ENCODE measurements at places on chromosomes 6 and 20. TPM values are rescaled to one million over a fixed set of nuclear protein-coding genes. Genes with fewer than 3 reads are reported as not detected.
A peak's percentile ranks its signal among the peaks of the same experiment; 100 is the strongest.

DNA sequence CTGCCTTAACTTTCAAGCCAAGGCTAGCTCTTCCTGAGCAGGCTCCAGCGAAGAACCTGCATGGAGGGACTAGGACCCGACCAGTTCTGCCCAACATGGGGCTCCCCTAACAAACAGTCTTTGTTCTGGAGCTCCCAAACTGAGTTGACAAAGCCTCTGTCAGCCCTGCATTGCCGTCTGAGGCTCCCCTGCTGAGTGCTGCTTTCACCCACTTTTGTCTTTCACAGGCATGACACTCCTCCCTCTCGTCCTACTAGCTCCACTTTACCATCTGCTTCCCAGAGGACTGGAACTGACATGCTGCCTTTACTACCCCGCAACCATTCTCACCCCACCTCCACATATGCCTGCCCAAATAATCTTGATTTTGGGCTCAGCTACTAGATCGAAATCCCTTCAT, 45.1 kb upstream of the B4GALT5 start:
- no peak overlapping the region for H3K27ac ChIP-seq
- H3K4me1 ChIP-seq = no peaks in the 10 kb centered on the region
- H3K4me3 ChIP-seq = no peak overlapping the region
- H3K36me3 ChIP-seq = peaks cover 2% of the 10 kb centered on the region
- no peak for DNase-seq

- no peak overlapping the region for H3K4me3 ChIP-seq
- peaks cover 6% of the 10 kb centered on the region for H3K4me1 ChIP-seq
- no peak overlapping the region for H3K27ac ChIP-seq
- H3K36me3 ChIP-seq = peaks cover 11% of the 10 kb centered on the region
- no peaks in the 10 kb centered on the region for H3K27me3 ChIP-seq
Measured at GRCh38 chr6:148557796-148558321, 189.0 kb upstream of the UST start.

- H3K27me3 ChIP-seq = no peaks in the 10 kb centered on the region
- peaks cover 92% of the 10 kb centered on the region for H3K4me1 ChIP-seq
- H3K36me3 ChIP-seq = no peaks in the 10 kb centered on the region
- DNase-seq = no peak
- H3K27ac ChIP-seq = peak overlapping the region; percentile 94
Measured at GRCh38 chr6:108588586-108588985, 27.9 kb downstream of the FOXO3 start.

DNA sequence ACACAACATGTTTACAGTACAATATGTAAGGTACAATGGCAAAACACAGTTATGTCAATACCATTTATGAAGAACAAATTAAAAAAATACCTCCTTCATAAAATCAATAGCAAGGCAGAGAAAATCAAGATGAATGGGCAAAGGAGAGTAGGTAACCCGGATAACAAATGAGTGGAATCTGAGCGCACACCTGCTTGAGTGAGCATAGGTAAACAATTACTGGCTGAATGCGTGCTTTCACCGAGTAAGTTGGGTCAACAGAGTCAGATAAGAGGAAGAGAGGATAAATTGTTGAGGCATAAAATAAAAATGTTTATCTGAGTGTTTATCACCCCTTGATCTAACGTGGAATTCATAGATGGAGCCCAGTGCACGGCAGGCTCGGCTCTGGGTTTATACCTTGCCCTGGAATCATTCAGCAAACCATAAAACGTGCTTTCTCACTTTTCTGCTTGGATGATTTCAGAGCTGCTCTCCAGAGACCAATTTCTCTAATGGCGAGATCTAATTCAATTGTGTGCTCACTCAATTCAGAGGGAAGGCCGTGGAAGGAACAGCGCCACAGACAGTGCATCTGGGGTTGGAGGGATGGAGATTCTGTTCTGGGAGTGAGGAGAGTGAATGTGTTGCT, 224.8 kb upstream of the MAP3K7 start:
- H3K4me1 ChIP-seq = no peaks in the 10 kb centered on the region
- peaks cover 4% of the 10 kb centered on the region for H3K27me3 ChIP-seq
- DNase-seq = no peak
- no peaks in the 10 kb centered on the region for H3K36me3 ChIP-seq
- H3K4me3 ChIP-seq = no peak overlapping the region

OR2W1 gene
- total RNA-seq = not detected

- DNase-seq = no peak
- H3K4me1 ChIP-seq = no peaks in the 10 kb centered on the region
- H3K27ac ChIP-seq = no peak overlapping the region
- H3K4me3 ChIP-seq = no peak overlapping the region
Measured at GRCh38 chr20:4260102-4260501, 244.7 kb upstream of the RNF24 start.

FLRT3 gene
- 1.5 TPM for total RNA-seq

GRCh38 chr6:118391086-118391485, 157.0 kb upstream of the PLN start:
- DNase-seq = no peak
- H3K4me3 ChIP-seq = no peak overlapping the region
- H3K4me1 ChIP-seq = peaks cover 31% of the 10 kb centered on the region
- peaks cover 1% of the 10 kb centered on the region for H3K27me3 ChIP-seq

- peak overlapping the region; percentile 69 for H3K27ac ChIP-seq
- H3K4me1 ChIP-seq = peaks cover 10% of the 10 kb centered on the region
Measured at GRCh38 chr20:4108495-4109306, 93.3 kb upstream of the RNF24 start.

GRCh38 chr6:36743538-36744303, 46.1 kb downstream of the RAB44 start:
- H3K27ac ChIP-seq = no peak overlapping the region
- no peaks in the 10 kb centered on the region for H3K4me1 ChIP-seq
- DNase-seq = no peak
- peaks cover 9% of the 10 kb centered on the region for H3K27me3 ChIP-seq
- peaks cover 2% of the 10 kb centered on the region for H3K36me3 ChIP-seq

GRCh38 chr20:1393507-1393882, 641 bp upstream of the FKBP1A start:
- peak overlapping the region; percentile 91 for H3K4me3 ChIP-seq
- peak overlapping the region; percentile 90 for H3K27ac ChIP-seq
- H3K4me1 ChIP-seq = peaks cover 45% of the 10 kb centered on the region
- no peaks in the 10 kb centered on the region for H3K36me3 ChIP-seq

E2F1 gene
- total RNA-seq = 7.5 TPM

- peaks cover 7% of the 10 kb centered on the region for H3K27me3 ChIP-seq
- H3K27ac ChIP-seq = no peak overlapping the region
- peaks cover 2% of the 10 kb centered on the region for H3K36me3 ChIP-seq
- no peak for DNase-seq
Measured at GRCh38 chr6:44020664-44021425, 106.4 kb downstream of the MRPL14 start.

PNLDC1 gene
- not detected for total RNA-seq

- DNase-seq = no peak
- peak overlapping the region; percentile 28 for H3K27ac ChIP-seq
- no peak overlapping the region for H3K4me3 ChIP-seq
- peaks cover 8% of the 10 kb centered on the region for H3K36me3 ChIP-seq
- H3K4me1 ChIP-seq = peaks cover 13% of the 10 kb centered on the region
Measured at GRCh38 chr6:159680104-159680503, 12.9 kb downstream of the SOD2 start.

DNA sequence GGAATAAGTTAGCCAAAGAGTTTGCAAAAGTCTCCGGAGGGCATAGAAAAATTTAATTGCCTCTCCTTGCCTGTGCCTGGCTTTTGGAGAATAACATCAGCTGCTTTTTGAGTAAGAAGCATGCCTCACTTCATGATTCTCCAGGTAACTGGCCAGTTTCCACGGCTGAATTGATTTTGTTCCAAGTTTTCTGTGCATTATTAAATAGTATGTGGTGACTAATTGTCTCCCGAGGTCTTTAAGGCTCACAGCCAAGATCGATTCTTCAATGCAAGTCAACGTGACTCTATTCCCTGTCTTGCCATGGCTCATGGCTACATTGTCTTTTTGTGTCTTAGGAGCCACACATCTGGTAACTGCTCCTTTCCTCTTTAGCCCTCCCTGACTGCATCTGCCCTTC, 54.2 kb downstream of the CNR1 start:
- DNase-seq = no peak
- H3K27ac ChIP-seq = no peak overlapping the region
- H3K4me3 ChIP-seq = no peak overlapping the region
- no peaks in the 10 kb centered on the region for H3K36me3 ChIP-seq

GRCh38 chr20:12786276-12786675, 222.5 kb upstream of the SPTLC3 start:
- no peaks in the 10 kb centered on the region for H3K27me3 ChIP-seq

DNA sequence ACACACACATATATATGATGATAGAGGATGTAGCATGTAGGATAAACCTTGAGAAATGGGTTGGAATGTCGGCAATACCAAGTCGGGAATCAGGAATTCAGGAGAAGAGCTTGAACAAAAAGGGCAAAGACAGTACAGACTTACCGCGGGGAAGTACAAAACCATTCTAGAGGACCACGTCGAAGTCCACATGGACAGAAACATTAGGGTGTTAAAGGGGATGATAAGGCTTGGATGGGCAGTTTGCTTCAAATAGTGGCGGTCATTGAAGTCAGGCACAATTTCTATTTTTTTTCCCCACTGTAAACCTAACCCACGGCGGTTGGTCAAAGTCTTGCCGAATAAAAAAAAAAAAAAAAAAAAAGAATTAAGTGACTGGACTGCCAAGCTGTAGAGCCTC, 766 bp upstream of the NUS1 start:
- DNase-seq = no peak
- H3K27ac ChIP-seq = no peak overlapping the region
- H3K4me1 ChIP-seq = peaks cover 42% of the 10 kb centered on the region
- H3K36me3 ChIP-seq = peaks cover 2% of the 10 kb centered on the region
- H3K4me3 ChIP-seq = peak overlapping the region; percentile 85

DNA sequence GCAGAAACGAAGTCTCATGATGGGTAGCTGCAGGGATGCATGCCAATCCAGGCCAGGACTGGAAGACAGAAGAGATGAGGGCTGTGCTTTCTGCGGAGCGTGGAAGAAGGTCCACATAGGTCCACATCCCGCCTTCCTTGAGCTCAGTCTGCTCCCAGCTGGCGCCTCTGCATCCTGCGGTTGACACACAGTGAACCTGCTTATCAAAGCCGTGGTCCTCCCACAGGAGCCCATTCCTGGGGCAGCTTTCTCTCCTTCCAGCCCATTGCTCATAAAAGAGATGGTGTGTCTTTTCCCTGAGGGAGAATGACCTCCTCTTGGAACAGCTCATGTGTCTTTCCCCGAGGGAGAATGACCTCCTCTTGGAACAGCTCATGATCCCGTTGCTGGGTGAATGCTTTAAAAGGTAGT, 225.4 kb downstream of the CDH4 start:
- H3K4me1 ChIP-seq = no peaks in the 10 kb centered on the region
- peaks cover 20% of the 10 kb centered on the region for H3K27me3 ChIP-seq
- no peaks in the 10 kb centered on the region for H3K36me3 ChIP-seq
- no peak for DNase-seq
- no peak overlapping the region for H3K4me3 ChIP-seq

DNA sequence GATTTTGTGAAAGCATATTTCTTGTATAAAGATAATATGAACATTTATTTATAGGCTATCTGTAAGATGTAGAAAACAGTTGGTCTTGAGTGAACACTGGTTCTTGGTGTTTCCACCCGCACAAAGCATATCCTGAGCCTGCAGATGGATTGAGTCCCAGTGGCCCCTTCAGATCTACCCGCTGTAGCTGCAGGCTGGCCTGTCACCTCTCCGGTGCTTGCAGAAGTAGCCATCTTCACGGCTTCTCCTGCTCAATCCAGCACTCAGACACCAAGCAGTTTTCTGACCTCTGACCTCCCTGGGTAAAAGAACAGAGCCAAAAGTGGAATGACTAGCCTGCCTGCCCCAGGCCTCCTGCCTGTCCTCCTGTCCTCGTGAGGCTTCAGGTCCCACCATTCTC, 22.7 kb downstream of the LYRM2 start:
- H3K4me3 ChIP-seq = no peak overlapping the region
- no peak for DNase-seq
- peaks cover 11% of the 10 kb centered on the region for H3K4me1 ChIP-seq
- H3K27ac ChIP-seq = no peak overlapping the region
- peaks cover 17% of the 10 kb centered on the region for H3K36me3 ChIP-seq

- peaks cover 4% of the 10 kb centered on the region for H3K27me3 ChIP-seq
- no peak for DNase-seq
- H3K4me1 ChIP-seq = no peaks in the 10 kb centered on the region
- H3K27ac ChIP-seq = no peak overlapping the region
- H3K36me3 ChIP-seq = no peaks in the 10 kb centered on the region
Measured at GRCh38 chr6:89272596-89272995, 42.5 kb downstream of the GABRR2 start.

DNA sequence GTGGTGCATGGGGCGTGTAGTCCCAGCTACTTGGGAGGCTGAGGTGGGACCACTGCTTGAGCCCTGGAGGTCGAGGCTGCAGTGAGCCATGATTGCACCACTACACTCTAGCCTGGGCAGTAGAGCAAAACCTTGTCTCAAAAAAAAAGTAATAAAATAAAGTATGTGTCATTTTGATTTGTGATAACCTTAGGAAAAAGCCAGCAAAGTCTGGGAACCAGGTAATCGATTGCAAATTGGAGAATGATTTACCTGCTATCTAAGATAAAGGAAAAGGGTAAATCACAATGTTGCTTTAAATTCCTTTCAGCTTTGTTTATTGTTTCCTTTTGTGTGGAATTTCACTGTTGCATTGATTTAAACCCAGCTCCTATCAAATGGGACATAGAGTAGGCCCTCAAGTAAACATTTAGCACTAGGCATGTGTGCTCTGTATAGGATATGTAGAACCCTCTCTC, 59.0 kb downstream of the SGK1 start:
- H3K27ac ChIP-seq = no peak overlapping the region
- H3K4me1 ChIP-seq = peaks cover 13% of the 10 kb centered on the region
- H3K36me3 ChIP-seq = no peaks in the 10 kb centered on the region
- no peak overlapping the region for H3K4me3 ChIP-seq

- H3K4me1 ChIP-seq = peaks cover 26% of the 10 kb centered on the region
- no peak overlapping the region for H3K4me3 ChIP-seq
- DNase-seq = no peak
- H3K27ac ChIP-seq = peak overlapping the region; percentile 60
- H3K36me3 ChIP-seq = peaks cover 11% of the 10 kb centered on the region
Measured at GRCh38 chr6:158572653-158573541, 13.0 kb downstream of the TMEM181 start.

DNA sequence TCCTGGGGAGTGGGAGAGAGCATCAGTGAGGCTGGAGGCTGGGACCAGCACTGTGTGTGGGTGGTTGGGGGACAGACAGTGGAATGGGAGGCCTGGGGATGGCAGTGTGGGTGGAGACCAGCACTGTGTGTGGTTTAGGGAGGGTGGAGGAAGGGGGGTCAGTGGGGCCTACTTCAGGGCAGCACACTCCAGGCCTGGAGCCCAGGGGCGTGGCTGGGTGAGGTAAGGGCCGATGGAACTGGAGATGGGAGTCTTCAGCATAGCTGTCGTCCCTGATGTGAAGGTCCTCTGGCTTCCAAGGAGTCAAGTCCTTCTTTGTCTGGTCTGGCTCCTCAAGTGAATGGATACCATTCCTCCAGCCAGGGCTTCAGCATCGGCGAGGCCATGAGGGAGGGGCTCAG, 18.6 kb downstream of the KCNK17 start:
- no peaks in the 10 kb centered on the region for H3K36me3 ChIP-seq
- H3K27me3 ChIP-seq = peaks cover 29% of the 10 kb centered on the region
- H3K27ac ChIP-seq = no peak overlapping the region
- no peak overlapping the region for H3K4me3 ChIP-seq
- no peak for DNase-seq
- peaks cover 4% of the 10 kb centered on the region for H3K4me1 ChIP-seq

CENPW gene
- total RNA-seq = 12.1 TPM

- H3K4me3 ChIP-seq = no peak overlapping the region
- DNase-seq = no peak
- no peaks in the 10 kb centered on the region for H3K4me1 ChIP-seq
- H3K27ac ChIP-seq = no peak overlapping the region
Measured at GRCh38 chr6:153668758-153669157, 370.3 kb upstream of the OPRM1 start.

GRCh38 chr6:161829291-161829729, 555.4 kb upstream of the AGPAT4 start:
- peak overlapping the region; percentile 53 for H3K27ac ChIP-seq
- DNase-seq = no peak
- peaks cover 48% of the 10 kb centered on the region for H3K4me1 ChIP-seq
- no peaks in the 10 kb centered on the region for H3K36me3 ChIP-seq

RHAG gene
- not detected for total RNA-seq

KIFC1 gene
- 8.1 TPM for total RNA-seq
